Stimulated activated CD8-positive, alpha-beta memory T cell treated with anti-CD3 and anti-CD28 coated beads, Interleukin-7, amount 100 ng/mL, for 24 hours (primary cell): ENCODE measurements at places on chromosomes 6 and 20.

DNA sequence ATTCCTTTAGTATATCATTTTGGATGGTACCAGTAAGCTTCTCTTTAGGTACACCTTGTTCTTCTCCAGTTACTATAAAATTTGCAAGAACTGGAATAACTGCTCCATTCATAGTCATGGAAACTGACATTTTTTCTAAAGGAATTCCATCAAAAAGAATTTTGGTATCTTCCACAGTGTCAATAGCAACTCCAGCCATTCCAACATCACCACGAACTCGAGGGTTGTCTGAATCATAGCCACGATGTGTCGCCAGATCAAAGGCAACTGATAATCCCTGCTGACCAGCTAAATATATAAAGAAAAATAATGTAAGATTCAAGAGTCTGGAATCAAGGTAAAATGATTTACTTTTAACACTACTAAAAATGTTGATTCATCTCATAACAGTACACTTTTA, 5.3 kb downstream of the MMUT start:
- DNase-seq: no peak

GRCh38 chr6:130796313-130796905, 30.8 kb upstream of the SMLR1 start:
- DNase-seq: no peak

DNA sequence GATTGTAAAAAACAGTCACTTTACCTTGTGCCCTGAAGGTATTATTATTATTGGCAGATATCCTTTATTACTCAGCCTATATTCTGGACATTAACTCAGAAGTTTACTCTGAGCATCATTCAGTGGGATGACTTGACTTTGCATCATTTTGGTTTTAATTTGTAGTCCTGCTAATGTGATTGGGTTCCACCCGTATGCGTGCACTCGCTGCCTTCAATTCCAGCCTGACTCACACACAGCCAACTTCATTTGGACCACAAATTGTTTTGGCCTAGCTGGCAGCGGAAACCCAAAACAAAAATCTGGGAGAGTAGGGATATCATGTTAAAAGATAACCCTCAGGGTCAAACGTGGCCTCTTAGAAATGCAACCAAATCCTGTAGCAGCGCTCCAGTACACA, 704.4 kb upstream of the SLC35B3 start:
- no peak for DNase-seq

DNA sequence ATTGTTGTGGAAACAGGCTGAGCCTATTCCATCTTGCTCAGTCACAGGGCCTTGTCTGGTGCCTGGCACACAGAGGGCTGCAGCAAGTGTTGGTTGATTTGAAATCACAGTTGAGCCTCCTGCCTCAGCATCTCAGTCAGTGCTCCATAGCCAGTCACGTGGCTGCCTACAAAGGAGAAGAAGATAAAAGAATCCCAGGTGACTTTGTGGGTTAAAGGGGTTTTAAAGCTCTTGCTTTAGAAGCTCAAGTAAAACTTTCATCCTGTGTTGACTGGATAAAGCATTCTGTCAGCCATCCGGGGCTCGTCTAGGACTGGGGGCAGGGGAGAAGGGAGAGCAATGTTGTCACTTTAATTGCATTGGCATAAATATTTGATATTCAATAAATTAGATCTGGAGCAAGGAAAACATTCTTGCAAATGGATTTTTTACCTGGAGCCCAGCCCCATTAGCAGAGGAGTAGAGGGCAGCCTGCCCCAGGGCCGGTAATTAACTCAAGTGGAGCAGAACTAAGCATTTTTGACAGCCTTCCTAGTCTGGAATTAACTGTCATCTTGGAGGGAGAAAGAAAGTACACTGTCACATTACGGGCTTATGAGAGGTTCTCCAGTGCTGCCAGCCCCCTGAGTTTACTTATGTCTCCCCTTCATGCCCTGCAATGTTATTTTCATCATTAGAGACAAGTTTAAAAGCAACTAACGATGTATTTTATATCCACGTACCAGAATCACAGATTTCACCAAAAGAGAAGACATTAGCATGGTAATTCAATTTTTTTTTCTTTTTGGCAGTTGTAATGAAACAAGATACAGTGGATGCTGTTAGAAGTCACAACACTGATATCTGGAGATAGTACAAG, 71.7 kb upstream of the GTSF1L start:
- DNase-seq: no peak

- DNase-seq: no peak
Measured at GRCh38 chr20:584161-584970, 25.7 kb downstream of the TCF15 start.

DNA sequence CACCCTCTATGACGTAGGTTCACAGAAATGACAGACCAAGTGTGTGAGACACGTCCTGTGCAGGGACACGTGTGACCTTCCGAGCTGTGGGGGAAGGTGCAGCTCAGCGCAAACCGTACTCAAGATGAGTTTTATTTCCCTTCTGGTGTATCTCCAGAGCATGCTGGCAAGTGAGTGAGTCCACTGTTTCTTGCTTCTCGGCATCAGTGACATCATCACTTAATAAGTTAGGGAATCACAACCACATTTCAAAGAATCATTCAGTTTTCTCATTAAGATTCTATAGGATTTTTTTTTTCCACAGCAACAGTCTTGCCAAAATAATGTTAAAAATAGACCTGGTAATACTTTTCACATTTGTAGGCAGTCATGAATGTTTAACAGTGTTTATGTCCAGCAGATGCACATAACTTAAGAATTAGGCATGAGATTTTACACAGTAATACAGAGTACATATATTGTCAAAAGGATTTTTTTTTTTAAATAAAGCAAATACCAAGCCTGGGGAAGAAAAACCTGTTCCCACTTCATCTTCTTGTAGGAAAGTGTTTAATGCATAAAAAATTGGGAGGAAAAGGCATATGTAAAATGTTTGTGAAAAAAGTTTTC, 417.8 kb downstream of the CDC5L start:
- DNase-seq: no peak

DNA sequence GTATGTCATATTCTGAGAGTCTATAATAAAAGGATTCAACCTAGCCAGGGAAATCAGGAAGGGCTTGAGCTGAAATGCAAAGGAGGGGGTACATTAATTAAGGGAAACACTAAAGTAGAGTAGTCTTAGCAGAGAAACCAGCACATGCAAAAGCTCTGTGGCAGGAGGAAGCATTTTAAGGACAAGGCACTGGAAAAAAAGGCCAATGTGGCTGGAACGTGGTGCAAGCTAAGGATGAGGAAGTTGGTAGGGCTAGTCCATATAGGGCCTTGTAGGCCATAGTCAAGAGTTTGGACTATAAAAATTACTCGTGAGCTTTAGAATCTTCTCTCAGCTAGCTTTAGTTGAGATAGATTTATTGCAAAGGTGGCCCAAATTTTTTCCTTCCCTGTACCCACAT, 75.2 kb upstream of the TOP1 start:
- DNase-seq: no peak

- no peak for DNase-seq
Measured at GRCh38 chr6:131733376-131734016, 22.7 kb upstream of the CTAGE9 start.

DNA sequence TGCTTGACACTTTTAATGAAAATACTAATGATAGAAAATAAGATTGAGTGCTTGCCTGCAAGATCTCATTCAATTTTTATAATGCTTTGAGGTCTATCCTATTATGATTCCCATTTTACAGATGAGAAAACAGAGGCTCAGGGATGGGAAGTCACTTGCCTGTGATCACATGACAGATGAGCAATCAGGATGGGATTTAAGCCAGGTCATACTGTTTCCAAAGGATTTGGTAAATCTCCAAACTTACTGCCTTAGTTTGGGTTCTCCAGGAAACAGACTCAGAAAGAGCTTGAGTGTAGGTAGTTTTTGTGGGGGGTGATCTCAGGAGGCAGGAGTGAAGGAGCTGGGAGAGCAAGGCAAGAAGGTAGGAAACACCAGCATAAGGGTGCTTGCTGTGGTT, 456.3 kb downstream of the MAFB start:
- DNase-seq: no peak

GRCh38 chr20:1377341-1377871, 15.4 kb downstream of the FKBP1A start:
- DNase-seq: no peak

- DNase-seq: no peak
Measured at GRCh38 chr6:131682442-131682841, 18.8 kb downstream of the OR2A4 start.

GRCh38 chr20:60292001-60292520, 333.8 kb downstream of the CDH26 start:
- no peak for DNase-seq

DNA sequence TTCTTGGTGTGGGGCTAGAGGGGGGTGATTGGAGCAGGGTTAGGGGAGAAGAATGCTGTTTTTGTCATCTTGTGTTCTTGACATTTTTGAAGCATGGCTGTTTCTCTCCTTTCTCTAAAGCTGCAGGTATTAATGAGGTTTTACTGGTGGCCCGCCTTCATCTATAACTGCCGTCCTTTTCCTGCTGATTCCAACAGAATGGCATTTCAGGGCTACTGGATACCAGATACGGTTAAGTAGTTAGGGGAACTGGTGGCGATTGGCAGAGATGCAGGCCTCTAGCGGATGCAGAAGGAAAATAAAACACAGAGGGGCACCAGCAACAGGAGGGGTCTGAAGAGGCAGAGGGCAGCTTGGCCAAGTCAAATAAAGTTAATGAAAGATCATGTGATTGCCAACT, 89.7 kb upstream of the EEF1E1 start:
- no peak for DNase-seq

DNA sequence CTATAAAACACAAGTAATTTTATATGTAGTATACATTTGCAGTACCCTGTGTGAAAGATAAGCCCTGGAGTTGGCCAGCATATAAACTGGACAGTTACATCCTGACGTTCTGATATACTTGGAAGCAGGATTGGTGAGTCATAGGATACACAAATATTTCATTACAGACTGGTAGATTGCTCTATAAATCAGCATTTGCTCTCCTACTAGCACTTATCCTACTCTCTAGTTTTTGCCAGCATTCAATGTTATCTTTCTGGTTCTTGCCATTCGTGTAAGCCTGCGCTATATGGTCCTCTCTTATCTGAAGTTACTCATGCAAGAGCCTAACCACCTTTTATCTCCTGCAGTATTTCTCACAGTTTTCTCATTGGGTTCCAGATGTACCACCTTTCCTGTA, 680.2 kb upstream of the MMS22L start:
- DNase-seq: no peak

GRCh38 chr6:2480267-2480966, 235.0 kb upstream of the GMDS start:
- no peak for DNase-seq

GRCh38 chr6:155599561-155599960, 143.9 kb upstream of the NOX3 start:
- no peak for DNase-seq

GRCh38 chr6:166586424-166587156, at the start of gene RAMACL:
Gene RAMACL, minus strand, starts transcription at chr6:166586678. Its CDS starts 201 bp downstream, at chr6:166586477.
- peak; percentile 3 for DNase-seq

- no peak for DNase-seq
Measured at GRCh38 chr20:21677781-21678180, 27.7 kb upstream of the PAX1 start.

DNA sequence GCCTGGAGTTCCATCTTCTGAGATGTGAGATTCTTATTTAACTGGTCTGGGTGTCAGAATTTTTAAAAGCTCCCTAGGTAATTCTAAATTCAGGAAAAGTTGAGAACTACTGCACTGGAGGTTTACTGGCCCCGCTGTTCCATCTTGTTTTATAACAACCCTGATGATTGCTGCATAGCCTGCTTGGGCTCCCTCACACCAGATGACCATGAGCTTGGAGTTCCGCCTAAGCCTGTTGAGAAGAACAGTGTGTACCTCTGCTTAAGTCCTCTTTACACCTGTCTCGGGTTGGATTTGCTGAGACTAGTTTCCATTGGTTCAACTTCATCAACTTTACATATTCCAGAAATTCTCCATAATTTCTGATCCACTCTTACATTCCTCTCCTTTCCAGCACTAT, 77.9 kb downstream of the FKBP5 start:
- no peak for DNase-seq

- DNase-seq: no peak
Measured at GRCh38 chr20:57695940-57696339, 13.9 kb downstream of the PMEPA1 start.

DNA sequence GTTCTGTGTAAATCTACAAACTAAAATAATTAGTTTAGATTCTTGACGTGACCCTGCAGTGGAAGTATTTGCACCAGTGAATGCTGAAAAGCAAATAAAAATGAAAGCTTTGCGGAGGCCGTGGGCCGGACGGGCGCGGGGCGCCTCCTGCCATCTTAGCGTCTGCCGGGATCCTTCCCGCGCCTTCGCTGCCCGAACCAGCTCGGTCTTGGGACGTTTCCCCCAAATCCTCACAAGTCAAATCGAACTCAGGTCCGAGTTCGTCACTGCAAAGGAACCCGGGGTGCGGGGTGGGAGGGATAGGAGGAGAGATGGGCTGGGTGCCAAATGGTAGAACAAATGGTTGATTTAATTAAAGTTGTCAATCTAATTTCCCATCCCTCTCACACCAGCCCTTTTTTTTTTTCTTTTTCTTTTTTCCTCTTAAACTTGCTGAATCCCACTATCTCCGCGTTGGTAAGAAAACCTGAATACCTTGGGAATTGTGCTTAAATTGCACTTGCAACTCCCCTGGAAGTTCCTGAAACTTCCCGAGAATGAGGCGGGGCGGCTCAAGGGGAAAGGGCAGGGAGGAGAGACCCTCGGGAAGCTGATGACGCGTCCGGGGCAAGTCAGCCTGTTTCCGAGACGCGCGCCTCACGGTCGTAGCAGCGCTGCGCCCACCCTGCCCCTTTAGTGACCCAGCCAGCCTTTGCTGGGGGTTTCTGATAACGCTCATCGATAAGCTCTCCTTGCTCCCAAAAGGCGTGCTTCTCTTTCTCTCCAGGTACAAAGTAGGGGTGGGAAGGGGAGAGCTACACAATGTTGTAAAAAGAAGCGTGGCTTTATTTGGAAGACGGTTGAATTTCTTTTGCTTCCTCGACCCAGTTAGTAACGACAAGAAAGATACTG, 1.8 kb downstream of the GJA1 start:
- no peak for DNase-seq

DNA sequence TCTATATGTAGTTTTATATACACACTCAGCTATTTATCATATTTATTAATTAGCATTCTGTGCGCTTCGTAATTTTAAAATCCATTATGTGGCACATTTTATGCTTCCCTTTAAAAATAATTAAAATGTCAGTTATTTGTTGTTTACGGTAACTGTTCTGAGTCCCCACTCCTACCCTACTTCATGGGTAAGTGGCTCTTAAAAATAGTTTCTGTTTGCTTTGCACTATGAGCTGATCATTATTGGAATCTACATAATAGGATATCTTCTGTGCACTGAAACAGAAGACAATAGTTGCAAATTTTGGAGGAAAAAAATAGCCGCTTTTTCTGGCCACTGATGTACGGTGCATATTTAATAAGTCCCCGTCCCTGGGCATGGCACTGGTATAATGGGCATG, 25.2 kb downstream of the LCA5 start:
- DNase-seq: no peak

- DNase-seq: no peak
Measured at GRCh38 chr6:121791396-121792315, 356.2 kb downstream of the GJA1 start.
